ENCODE measurements at places on chromosomes 6 and 20. TPM values are rescaled to one million over a fixed set of nuclear protein-coding genes. Genes with fewer than 3 reads are reported as not detected.

Gene ZNF831
- 0.41 TPM for total RNA-seq

Gene CDYL
- 32.6 TPM for total RNA-seq

- no peak for DNase-seq
Observed at GRCh38 chr20:11261533-11262000, 587.8 kb upstream of the JAG1 start.

- DNase-seq = no peak
Observed at GRCh38 chr20:54085910-54086309, 15.5 kb upstream of the BCAS1 start.

DNA sequence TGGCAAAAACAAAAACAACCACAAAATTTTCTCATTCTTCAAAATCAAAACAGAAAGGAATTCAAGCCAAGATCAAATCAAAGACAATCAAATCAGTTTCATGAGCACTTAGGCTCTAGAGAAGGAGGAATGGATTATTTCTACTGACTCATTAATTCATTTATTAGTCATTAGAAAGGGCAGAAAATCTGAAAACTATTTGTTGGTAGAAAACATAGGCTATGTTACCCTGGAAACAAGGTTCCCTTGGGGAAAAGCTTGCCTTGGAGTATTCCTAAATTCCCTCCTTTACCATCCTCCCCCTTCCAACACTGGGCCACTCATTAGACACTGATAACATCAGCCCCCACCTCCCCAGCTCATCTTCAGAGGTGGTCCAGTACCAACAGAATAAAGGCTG is 17.5 kb downstream of the KIF16B start:
- no peak for DNase-seq

- no peak for DNase-seq
Observed at GRCh38 chr6:5098501-5099270, 13.5 kb downstream of the PPP1R3G start.
